ENCODE measurements at places on chromosomes 7 and 10. TPM values are rescaled to one million over a fixed set of nuclear protein-coding genes. Genes with fewer than 3 reads are reported as not detected.
A peak's percentile ranks its signal among the peaks of the same experiment; 100 is the strongest.

The PNLIPRP1 gene
- total RNA-seq: not detected

DNA sequence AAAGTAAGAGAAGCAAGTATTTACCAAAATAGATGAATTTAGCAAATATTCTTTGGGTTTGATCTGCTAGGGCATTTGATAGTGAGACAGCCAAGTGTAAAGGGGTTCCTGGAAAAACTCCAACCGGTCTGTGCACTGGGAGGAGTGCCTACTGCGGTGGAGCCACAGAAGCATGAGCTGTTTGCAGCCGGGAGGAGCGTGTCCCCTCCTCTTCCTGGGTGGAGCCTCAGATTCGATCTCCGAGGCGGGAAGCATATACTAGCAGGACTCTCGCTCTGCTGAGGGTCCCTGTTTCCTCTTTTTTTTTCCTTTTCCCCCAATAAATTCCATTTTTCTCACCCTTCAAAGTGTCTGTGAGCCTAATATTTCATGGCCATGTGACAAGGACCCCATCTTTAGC, 45.1 kb upstream of the MET start:
- peaks cover 14% of the 10 kb centered on the region for H3K27me3 ChIP-seq
- no peak overlapping the region for H3K27ac ChIP-seq
- H3K36me3 ChIP-seq: no peaks in the 10 kb centered on the region
- H3K4me3 ChIP-seq: no peak overlapping the region
- no peak for DNase-seq

- peaks cover 48% of the 10 kb centered on the region for H3K4me1 ChIP-seq
- no peak for DNase-seq
- H3K27ac ChIP-seq: no peak overlapping the region
- H3K36me3 ChIP-seq: peaks cover 67% of the 10 kb centered on the region
Measured at GRCh38 chr10:131921184-131921583, 20.4 kb downstream of the PPP2R2D start.

DNA sequence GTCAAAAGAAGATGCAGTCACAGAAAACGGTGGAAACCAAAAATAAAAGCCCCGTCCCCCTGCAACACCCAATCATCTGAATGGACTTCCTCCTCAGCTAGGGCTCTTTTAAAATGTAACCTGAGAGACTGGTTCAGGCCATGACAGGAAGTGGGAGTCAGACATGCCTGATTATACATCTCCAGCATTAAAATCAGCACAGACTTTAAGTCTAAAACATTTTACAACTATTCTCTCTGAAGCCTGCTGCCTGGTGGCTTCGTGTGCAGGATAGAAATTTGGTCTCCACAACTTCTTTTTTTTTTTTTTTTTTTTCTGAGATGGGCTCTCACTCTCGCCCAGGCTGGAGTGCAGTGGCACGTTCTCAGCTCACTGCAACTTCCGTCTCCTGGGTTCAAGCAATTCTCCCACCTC, 30.3 kb downstream of the HACD1 start:
- no peak for DNase-seq
- no peaks in the 10 kb centered on the region for H3K36me3 ChIP-seq
- no peak overlapping the region for H3K27ac ChIP-seq
- peaks cover 6% of the 10 kb centered on the region for H3K27me3 ChIP-seq
- H3K4me3 ChIP-seq: peak overlapping the region; percentile 24

DNA sequence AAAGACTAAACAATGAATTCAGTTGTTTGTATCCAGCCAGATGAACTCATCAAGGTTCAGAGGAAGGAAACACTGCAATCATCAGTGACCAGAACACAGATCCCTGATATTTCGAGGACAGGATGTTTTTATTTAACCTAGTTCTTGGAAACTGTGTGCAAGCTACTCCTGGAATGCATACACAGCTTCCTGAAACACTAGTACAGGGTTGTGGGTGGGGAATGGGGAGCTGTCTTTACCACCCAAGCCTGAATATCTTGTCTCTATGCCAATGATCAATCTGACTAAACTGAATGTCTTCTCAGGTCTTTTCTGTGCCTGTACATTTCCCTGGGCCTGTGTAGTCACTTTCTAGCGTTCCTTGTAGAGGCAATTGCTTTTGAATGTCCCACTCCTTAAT, 374.6 kb downstream of the CALN1 start:
- H3K36me3 ChIP-seq: no peaks in the 10 kb centered on the region
- no peaks in the 10 kb centered on the region for H3K4me1 ChIP-seq
- H3K27ac ChIP-seq: no peak overlapping the region
- no peak overlapping the region for H3K4me3 ChIP-seq
- no peak for DNase-seq

DNA sequence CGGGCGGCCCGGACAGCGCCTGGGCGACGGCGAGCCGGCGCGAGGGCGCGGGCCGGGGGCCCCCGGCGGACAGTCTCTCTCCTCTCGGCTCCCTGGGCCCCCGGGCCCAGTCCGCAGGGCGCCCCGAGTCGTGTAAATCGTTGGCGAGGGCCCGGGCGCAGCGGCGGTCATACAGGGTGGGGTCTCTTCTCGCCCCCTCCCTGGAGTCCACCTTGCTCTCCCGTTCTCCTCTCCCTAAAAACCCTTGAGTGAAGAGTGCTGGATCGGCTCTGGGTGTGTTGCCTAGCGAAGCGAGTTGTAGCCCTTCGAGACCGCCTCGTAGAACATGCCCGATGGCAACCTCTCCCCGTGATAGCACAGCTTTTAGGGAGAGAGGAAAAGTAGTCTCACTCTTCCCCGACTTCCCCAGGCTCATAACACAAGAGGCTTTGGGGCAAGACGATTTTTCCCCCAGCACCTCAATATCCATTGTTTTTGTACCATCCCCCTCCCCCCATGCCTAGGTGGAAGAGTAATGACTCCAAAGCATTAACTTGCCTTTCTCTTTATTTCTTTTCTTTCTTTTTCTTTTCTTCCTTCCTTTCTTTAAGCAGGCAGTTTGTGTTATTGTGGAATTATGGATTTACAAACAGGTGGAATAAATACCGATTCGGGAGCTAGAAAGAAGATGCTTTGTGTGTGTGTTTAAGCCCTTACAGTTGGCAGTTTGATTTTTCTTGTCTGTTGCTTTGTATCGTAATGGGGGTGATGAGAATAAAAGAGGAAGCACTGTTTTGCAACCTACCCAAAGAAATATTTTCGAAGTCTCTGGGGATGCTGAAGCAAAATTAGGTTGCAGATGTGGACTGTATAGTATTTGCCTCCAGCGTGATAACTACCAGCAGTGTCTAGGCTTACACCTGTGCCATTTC, 822 bp downstream of the SHOC2 start:
- peaks cover 5% of the 10 kb centered on the region for H3K36me3 ChIP-seq
- peak; percentile 78 for DNase-seq
- H3K27ac ChIP-seq: peak overlapping the region; percentile 82

GRCh38 chr7:82745117-82745516, 301.5 kb upstream of the CACNA2D1 start:
- H3K36me3 ChIP-seq: no peaks in the 10 kb centered on the region
- H3K4me3 ChIP-seq: no peak overlapping the region
- H3K27ac ChIP-seq: no peak overlapping the region
- no peaks in the 10 kb centered on the region for H3K4me1 ChIP-seq
- no peak for DNase-seq
- H3K27me3 ChIP-seq: no peaks in the 10 kb centered on the region

- H3K27me3 ChIP-seq: peaks cover 20% of the 10 kb centered on the region
- DNase-seq: no peak
- H3K36me3 ChIP-seq: no peaks in the 10 kb centered on the region
Measured at GRCh38 chr10:10846504-10846900, 171.2 kb upstream of the CELF2 start.

- DNase-seq: peak; percentile 44
- peak overlapping the region; percentile 82 for H3K27ac ChIP-seq
- peaks cover 21% of the 10 kb centered on the region for H3K4me1 ChIP-seq
- no peaks in the 10 kb centered on the region for H3K36me3 ChIP-seq
- peak overlapping the region; percentile 78 for H3K4me3 ChIP-seq
Measured at GRCh38 chr10:24953675-24954074, 1.3 kb upstream of the PRTFDC1 start.

The PILRA gene
- total RNA-seq: 9.8 TPM

DNA sequence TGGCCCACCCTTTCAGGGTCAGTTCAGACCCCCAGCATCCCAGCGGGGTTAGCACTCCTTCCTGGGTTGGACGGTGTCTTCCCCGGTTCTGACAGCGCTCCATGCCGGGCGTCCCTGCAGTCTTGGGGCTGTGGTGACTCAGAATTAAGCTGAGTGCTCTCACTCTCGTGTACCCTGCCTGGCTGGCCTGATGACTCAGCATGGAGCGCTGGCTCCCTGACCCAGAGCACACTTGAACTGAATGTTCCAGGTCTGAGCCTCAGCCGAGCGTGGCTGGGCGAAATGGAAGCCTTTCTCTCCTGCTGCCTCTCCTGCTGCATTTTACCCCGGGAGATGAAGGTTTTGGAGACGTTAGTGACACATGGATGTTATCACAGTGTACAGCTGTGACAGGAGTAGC, 7.1 kb downstream of the BAG3 start:
- H3K27me3 ChIP-seq: no peaks in the 10 kb centered on the region
- H3K4me1 ChIP-seq: peaks cover 54% of the 10 kb centered on the region
- no peak overlapping the region for H3K4me3 ChIP-seq
- H3K36me3 ChIP-seq: peaks cover 10% of the 10 kb centered on the region
- H3K27ac ChIP-seq: peak overlapping the region; percentile 17

- H3K36me3 ChIP-seq: no peaks in the 10 kb centered on the region
- no peak overlapping the region for H3K4me3 ChIP-seq
- no peak overlapping the region for H3K27ac ChIP-seq
- H3K27me3 ChIP-seq: peaks cover 38% of the 10 kb centered on the region
Measured at GRCh38 chr10:66927251-66927935, 1.6 kb downstream of the LRRTM3 start.

DNA sequence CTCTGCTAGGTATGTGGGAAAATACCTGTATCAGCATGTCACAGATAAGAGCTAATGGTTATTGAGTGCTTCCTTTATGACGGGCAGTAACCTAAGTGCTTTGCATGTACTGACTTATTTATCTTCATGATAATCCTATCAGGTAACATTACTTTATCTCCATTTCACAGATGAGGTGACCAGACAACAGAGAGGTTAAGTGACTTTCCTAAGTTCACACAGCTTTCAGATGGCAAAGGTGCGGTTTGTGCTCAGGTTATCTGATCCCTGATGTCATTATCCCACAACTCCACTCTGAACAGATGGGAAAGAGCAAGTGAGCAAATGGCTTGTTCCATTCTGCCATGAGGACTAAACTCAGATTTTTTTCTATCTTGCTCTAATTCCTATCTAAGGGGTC, 217.0 kb upstream of the PODXL start:
- DNase-seq: no peak
- H3K4me3 ChIP-seq: no peak overlapping the region
- H3K27ac ChIP-seq: no peak overlapping the region
- H3K36me3 ChIP-seq: no peaks in the 10 kb centered on the region
- H3K4me1 ChIP-seq: no peaks in the 10 kb centered on the region

The GOLGA7B gene
- total RNA-seq: 0.33 TPM

The PCLO gene
- not detected for total RNA-seq

The APBB1IP gene
- 40.0 TPM for total RNA-seq

DNA sequence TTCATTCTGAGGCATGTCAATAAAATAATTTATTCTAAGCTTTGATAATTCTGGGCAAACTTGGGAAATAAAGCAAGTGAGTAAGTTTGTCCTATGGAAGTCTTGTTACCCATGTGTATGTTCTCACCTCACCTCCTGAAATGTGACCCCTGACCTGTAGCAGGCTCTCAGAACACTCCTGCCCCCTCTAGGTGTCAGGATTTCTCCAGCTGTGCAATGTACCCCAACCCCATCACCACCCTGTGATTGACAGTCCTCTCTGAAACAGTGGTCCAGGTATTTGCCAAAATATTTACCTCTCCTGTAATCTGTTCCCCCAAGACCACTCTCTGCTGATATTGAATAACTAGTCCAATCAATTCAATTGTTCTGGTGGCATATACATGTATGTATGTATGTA, 122.6 kb upstream of the PTER start:
- no peaks in the 10 kb centered on the region for H3K27me3 ChIP-seq
- H3K4me3 ChIP-seq: no peak overlapping the region
- H3K4me1 ChIP-seq: no peaks in the 10 kb centered on the region
- DNase-seq: no peak
- H3K27ac ChIP-seq: no peak overlapping the region

DNA sequence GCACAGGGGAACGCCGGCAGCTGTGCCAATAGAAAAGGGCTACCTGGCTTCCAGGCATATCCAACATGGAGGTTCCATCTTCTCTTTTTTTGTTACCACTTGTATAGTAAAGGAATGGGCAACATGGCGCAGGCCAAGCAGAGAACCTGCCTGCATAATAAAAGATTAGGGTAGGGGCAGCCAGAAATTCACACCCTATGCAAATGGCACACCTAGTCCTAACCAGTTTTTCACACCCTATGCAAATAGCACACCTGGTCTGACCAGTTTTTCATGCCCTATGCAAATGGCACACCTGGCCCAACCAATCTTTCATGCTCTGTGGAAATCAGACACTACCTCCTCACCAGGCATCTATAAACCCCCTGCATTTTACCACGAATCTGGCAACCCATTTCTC, 369.5 kb downstream of the IPMK start:
- H3K36me3 ChIP-seq: no peaks in the 10 kb centered on the region
- no peaks in the 10 kb centered on the region for H3K4me1 ChIP-seq
- no peak overlapping the region for H3K27ac ChIP-seq
- no peaks in the 10 kb centered on the region for H3K27me3 ChIP-seq
- no peak for DNase-seq

DNA sequence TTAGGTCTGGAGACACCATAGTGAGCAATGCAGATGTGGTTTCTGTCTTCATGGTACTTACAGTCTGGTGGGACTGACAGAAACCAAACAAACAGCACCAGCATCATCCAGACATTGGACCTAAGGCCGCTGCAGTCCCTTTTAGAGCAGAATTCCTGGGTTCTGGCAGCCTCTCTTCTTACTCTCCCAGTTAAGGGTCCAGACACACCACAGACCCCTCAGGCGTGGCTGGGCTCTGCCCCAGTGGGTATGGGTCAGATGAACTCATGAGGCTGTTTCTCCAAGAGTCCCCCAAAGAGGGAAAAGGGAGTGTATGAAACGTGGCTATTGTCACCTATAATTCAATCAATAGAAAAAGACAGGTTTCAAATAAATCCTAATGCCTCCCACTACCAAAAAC, 31.3 kb downstream of the PRLHR start:
- no peaks in the 10 kb centered on the region for H3K4me1 ChIP-seq
- no peak overlapping the region for H3K27ac ChIP-seq
- peak; percentile 48 for DNase-seq
- H3K4me3 ChIP-seq: no peak overlapping the region
- H3K36me3 ChIP-seq: no peaks in the 10 kb centered on the region
- peaks cover 25% of the 10 kb centered on the region for H3K27me3 ChIP-seq

The GPR158 gene
- total RNA-seq: not detected

The TMEM176B gene
- total RNA-seq: not detected

GRCh38 chr7:126079151-126079550, 1149.5 kb upstream of the POT1 start:
- no peaks in the 10 kb centered on the region for H3K36me3 ChIP-seq
- H3K27ac ChIP-seq: no peak overlapping the region
- H3K27me3 ChIP-seq: no peaks in the 10 kb centered on the region
- no peak for DNase-seq
- H3K4me1 ChIP-seq: no peaks in the 10 kb centered on the region

- no peaks in the 10 kb centered on the region for H3K36me3 ChIP-seq
- no peak overlapping the region for H3K27ac ChIP-seq
- H3K4me3 ChIP-seq: no peak overlapping the region
- no peaks in the 10 kb centered on the region for H3K4me1 ChIP-seq
- no peak for DNase-seq
Measured at GRCh38 chr10:34821587-34822585, 6.8 kb upstream of the PARD3 start.

The PRKAR2B gene
- 0.77 TPM for total RNA-seq
